ENCODE measurements at places on chromosomes 2 and 18.

DNA sequence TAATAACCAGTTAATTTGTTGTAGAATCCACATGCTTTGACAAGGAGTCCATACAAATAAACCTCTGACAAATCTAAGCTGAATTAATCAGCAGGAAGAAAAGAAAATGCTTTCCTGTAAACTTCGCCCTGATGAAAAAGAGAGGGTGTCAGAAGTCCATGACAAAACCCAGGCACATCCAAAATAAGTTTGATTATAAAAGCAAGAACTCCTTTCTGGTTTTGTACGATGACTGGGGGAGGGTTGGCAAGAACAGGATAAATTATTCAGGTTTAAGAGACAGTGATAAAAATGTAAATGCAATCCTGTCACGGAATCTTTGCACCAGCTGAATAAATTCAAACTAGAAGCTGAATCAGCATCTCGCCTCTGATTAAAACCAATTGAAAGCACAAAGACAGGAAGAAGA is 469.2 kb upstream of the TNP1 start:
- no peak for DNase-seq

GRCh38 chr18:75531212-75531850 is 103.8 kb upstream of the SMIM21 start:
- DNase-seq = no peak

GRCh38 chr2:233974530-233975071 is 57.4 kb downstream of the TRPM8 start:
- peak; percentile 90 for DNase-seq

DNA sequence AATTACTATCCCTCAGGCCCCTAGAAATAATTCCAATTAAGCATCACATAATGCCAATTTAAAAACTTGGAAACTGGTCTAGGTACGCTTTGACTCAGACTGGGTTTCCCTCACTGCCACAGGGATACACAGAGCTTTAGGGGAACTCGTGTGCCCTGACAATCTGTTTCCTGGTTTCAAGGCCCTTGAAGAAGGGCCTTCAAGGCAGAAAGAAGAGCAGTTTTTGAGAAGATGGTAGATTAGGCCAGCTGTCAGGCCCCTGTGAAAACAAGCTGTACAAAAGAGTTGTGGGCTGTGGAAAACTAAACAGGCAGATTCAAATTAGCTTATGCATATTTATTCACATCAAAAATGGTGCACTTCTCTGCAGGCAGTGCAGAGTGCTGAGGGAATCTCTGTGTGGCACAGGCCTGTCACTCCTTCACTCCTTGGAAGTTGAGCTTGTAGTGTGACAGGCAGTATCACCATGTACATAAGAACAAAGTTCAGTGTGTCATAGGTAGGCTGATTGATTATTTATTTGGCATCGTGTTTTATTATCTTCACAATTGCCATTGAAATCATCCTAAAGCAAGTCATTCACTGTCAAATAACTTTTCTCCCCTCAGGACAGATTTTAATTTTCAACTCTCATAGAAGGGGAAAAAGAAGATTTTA is 614.4 kb upstream of the GYPC start:
- DNase-seq = no peak

- DNase-seq = no peak
Measured at GRCh38 chr2:219025637-219026585, 15.4 kb downstream of the CFAP65 start.
